ENCODE measurements at places on chromosomes 3 and 15.

DNA sequence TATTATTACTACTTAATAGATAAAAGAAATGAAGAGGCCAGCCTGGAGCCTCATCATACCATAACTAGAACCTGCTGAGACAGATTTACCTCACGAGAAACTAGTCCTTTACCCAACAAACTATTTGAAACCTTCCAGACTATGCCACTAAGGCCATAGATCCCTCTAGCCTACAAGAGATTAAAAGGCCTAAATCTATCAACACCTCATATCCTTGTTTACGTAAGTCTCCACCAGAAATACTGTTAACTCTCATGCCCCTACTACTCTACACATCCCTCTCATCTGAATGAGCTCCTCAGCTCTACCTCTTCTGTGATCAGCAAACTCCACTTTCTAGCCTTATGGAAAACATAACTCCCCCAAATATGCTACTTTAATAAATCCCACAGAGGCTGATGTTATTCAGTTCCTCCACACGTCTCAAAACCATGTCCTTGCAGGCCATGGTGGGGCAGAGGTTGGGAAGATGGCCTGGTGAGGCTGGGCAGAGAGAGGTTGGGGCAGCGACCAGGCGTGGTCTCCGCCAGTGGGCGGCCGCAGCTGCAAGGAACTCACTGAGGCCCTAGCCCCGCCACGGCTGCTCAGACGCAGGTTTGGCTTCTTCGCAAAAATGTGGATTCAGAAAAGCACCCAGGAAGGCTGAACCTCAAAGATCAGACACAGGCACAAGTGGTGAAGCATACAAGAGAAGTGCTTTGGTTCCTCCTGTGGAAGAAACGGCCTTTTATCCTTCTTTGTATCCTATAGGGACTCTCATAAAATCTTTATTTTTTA, 65.8 kb downstream of the GSK3B start:
- no peak for DNase-seq

- no peak for DNase-seq
These were observed 64.4 kb downstream of the LINGO1 start for GRCh38 chr15:77568014-77568972.

DNA sequence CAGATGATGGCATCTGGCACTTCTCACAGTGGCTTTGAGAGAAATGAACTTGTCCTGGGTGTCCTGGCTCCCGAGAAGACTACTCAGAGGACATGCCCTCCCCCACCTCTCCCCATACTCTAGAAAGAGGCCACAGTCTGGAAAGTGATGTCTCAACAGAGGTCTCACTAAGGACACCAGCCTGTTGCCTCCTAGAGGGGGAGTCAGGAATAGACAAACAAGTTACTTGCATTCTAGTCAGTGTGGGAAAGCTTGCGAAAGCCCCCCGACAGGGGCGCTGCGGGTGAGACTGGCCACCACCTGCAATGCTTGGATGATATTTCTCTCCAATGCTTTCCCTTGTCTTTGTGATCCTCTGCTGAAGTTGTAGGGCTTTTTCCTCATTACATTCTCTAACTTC, 17.2 kb downstream of the B4GALT4 start:
- DNase-seq, result no peak

DNA sequence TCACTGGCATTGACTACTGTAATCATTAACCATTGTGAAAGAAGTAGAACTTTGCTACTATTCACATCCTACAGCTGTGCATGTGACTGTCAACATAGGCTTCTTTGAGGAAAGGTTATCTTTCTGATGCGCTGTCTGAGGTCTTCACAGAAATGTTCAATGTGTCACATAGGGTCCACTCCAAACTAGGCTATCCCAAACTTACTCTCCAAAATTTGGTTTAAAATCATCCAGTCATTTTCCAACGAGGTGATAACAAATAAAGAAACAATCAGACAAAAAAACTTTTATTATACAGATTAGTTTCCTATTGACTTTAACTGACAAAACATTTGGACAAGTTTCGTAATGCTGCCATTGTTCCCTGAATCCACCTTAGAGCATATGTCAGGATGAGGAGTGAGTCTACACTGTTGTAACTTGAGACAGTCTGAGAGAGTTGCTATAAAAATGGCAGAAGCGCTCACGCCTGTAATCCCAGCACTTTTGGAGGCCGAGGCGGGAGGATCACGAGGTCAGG, 511.6 kb downstream of the PLOD2 start:
- DNase-seq, result no peak

DNA sequence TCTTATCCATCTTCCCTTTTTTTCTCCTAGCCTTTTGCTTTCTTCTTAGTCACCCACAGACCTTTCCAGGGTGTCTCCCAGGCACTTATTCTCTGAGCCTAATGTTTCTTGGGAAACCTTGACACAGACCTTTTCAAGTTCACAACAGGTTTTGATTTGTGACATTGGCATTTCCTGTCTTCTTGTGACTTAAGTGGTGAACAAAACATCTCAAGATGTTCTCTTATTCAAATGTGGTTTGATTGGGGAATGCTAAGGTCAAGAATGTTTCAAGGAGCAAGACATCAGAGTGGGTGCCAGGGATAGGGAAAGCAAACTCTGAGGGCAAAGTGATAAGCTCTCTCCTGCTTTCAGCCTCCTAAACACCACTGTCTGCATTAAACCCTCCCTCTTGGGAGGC, 68.2 kb upstream of the GSK3B start:
- DNase-seq, result no peak

DNA sequence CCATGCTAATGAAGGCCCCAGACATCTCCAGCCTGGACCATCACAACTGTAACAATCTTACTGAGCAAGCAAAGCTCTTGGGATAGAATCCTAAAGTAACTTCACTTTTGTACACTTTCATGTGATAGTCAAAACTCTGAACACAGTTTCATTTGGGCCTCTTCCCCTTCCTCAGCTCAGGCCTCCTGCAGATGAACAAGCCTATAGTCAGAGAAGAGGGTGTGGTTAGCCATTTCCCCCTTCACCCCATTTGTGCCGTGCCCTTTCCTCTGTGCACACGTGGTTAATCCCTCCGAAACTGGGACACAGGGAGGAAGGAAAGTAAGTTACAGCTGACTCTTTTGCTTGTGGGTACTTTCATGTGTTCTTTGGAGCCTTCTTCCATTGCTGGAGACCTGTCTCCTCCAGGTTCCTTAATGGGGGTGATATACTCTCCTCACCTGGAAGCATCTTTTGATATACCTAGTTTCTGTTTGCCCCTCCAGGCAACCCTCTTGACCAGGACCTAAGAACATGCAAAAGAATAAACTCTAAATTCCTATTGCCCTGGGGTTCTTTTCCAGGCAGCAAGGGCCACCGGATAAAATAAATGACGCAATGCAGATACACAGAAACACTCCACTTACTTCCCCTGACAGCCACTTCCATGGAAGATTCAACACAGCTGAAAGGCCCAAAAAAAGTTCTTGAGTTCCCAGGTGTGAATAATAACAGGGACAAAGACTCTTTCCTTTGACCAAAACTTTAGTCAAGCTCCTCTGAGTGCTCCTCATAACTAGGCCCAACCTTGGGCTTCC, 29.6 kb upstream of the CSTA start:
- no peak for DNase-seq

DNA sequence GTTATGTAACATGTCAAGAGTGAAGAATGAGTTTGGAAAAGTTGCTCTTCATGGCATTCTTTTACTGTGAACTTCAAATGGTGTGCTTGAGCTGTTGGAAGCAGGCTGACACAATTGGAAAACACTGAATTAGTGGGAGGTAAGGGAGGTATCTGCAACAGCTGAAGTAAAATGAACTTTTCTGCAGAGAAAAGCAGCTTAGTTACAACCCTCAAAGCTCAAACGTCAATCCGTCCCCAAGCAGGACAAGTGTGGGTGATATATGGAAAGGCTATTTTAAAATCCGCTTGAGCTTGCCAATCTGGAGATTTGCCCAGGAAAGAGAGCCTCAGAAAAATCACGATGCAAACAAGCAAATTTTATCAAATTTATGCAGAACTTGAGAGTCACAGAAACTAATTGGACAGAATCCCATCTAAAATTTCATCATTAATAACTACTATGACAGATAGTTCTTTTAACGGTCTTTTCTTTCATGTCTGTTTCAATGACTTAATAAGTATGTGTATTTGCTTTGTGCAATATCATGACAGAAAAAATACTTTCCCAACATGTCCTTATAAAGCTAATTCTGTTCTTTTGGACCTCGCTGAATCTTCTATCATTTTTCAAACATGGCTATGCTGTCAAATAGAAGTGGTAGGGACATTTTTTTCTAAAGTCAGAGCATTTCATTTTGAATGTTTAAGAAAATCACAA, 266.6 kb upstream of the SLITRK3 start:
- no peak for DNase-seq

DNA sequence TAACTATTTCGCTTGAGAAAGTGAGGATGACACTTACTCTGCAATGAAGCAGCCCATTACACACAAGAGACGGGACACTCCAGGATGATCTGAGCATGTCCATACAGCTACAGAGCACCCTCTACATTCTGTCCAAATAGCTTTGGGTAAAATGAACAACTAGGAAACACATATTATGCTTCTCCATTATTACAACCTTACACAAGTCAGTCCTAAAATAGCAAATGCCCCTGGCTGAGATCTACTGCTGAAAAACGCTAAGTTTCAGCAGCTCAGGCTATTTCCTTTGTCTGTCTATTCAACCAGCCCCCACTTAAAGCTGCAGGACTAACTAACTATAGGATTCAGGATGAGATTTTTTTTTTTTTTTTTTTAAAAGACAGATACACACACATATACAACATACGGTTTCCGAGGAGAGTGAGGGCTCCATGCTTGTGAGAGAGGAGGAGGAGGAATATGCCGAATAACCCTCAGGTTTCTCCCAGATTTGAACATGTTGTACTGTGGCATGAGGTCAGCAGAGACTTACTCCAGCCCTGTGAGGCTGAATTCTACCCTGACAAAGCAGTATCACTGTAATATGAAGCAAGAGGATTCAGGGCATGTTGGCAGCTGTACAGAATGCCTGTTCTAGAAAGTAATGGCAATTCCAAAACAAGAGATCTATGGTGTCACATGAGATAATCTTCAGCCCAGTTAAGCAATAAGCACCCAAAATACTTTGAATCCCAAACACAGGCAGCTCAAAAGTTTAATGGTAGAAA, 117.3 kb upstream of the PLXND1 start:
- DNase-seq, result no peak

GRCh38 chr3:194245975-194246561, 105.1 kb downstream of the CPN2 start:
- DNase-seq, result no peak

- no peak for DNase-seq
These were observed 6.5 kb upstream of the TM4SF19 start for GRCh38 chr3:196344663-196345062.

DNA sequence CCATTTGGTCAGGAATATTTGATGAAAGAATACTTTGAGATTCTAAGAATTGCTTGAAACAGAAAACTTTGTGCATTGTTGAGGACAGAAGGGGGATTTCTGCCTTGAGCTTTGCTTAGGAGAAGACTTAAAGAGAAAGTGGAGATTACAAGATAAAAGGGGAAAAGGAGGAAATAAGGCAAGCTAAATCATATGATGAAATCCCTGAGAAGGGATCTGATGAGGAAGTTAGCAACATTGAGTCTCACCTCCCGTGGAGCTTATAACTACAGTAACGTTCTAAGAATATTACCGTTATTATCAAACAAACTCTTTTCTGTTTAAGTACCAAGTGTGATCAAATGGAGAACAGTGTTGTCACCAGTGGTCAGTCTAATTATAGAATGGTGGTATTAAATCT, 414.7 kb upstream of the NAALADL2 start:
- no peak for DNase-seq

DNA sequence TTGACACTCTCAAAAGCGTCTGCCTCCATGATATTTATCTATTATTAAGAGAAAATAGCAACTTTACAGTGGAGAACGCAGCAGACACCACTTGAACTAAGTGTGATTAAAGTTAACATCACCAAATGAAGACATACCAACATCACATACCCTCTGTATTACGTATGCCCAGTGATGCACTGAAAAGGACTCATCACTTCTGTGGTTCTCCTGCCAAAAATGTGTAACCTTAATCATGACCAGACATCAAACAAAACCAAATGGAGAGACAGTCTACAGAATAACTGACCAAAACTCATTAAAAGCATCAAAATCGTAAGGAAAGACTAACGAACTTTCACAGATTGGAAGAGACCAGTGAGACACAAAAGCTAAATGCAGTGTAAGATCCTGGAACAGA, 103.2 kb downstream of the PPP2R3A start:
- no peak for DNase-seq

DNA sequence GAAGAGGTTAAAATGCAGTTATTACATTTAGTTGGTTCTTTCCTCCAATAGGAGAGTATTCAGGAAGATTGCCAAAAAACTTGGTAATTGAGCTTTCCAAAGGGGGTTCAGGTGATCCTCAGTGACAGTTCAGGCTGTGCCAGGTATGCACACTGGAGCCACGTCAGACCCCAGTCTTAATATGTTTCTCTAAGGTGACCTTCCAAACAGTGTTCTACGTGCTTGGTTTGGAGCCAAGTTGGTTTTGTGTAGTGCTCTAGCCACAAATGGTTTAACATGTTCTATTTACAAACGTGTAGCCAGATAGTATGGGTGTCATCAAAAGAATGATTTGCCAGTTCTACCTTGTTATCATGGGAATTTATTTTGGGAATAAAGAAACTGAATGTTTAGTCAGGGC, 21.0 kb downstream of the CTDSPL start:
- no peak for DNase-seq

DNA sequence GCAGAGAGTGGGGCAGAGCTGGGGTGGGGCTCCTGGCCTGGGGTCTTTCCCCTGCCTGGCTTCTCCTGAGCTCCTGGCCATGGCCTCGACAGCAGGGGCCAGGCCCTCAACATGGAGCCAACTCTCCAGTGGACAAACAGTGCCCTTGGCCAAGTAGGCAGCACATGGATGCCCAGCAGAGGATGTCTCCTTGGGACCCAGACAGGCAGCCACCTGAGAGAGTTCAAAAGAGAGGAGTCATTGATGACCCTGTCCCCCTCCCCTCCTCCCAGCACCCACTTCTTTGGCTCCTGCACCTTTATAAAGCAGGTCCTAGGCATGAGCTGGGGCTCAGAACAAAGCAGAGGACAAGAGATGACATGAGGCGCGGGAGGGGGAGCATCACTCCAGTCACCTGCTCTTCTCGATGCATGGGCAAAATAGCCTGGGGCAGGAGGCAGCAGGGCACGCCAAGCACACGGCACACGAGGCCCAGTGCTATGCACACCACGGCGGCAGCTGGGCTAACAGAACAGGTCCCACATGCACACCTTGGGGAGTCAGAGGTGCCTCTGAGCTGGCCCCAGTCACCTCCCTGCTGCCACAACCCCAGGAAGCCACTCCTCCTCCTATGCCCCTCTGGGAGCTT, 27.4 kb downstream of the SHISA5 start:
- no peak for DNase-seq

DNA sequence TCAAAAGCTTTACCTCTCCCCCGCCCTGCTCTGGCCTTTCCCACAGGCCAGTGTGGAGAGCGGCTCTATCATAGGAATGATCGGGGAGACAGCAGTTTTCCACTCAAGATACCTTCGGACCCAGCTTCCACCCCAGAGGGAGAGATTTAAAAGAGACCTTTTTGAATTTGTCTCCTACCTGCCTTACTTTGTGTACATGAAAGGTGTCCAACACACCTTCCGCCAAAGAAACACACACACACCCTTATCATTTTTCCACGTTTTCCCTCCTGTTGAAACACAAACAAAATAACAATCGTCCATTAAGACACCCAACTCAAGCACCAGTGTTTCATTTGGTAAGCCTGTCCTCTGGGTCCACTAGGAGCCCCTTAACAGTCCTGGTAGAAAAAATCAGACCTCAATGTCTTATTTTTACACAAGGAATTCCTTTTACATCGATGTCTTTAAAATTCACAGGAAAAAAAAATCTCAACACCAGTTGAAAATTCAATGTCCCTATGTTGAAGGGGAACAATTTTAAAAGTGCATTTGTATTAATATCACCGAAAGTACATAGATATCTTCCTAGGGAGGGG, 4.0 kb downstream of the HES1 start:
- no peak for DNase-seq

Data from NCI-H748 treated with DMSO at 0.1 percent for 48 hours (cell line).